ENCODE measurements at places on chromosomes 3 and 15.

DNA sequence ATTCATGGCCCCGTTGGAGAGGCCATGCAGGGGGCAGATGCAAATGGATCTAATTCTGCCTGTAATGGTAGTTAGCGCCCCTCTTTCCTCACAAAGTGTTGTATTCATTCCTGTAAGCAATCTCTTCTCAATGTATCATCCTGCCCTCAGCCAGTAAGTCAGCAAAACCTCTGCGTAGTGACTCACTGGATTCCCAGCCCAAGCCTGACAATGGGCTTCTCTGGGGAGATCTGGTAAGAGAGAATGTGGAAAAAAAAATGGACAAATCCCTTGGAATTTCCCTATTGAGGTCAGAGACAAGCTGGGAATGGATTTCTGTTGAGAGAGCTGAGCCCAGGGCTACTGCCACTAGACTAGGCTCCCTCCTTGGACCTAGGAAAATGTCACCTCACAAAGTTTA lies 25.4 kb downstream of the ADPGK start:
- no peak for DNase-seq

- DNase-seq = no peak
These were observed 18.2 kb upstream of the ITGA11 start for GRCh38 chr15:68450192-68450591.

DNA sequence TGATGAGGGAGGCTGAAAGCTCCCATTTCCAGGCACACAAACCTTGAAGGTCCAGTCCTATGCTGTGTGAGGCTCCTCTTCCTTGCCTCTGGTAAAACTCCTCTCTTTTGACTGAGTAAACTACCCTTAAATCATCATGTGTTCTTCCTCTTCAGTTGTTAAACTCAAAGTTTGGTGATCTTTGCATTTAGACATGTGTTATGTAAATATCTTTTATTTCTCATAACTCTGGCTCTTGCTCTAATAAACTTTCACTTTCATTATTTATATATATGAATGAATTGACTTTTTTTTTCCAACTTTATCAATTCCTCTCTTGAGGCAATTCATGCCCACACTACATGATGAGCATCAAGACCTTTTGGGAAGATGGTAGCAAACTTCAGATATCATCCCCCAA lies 26.6 kb downstream of the SUCNR1 start:
- no peak for DNase-seq

- no peak for DNase-seq
These were observed 509.6 kb downstream of the IGSF11 start for GRCh38 chr3:118525077-118525476.

DNA sequence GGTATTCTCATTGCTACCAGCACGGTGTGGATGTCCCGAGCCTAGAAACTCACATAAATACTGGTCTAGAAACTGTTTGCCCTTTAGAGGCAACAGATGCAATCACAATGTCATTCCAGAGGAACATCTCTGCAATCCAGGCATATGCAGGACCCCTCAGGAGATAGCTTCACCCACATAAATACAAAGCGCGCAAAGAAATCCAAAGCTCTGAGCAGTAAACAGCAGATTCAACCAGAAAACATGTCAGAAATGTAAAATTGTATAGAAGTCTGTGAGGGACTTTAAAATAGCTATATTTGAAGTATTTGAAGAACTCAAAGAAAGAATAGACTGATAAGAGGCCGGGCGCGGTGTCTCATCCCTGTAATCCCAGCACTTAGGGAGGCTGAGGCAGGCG lies 291.7 kb downstream of the FAM43A start:
- DNase-seq = no peak

DNA sequence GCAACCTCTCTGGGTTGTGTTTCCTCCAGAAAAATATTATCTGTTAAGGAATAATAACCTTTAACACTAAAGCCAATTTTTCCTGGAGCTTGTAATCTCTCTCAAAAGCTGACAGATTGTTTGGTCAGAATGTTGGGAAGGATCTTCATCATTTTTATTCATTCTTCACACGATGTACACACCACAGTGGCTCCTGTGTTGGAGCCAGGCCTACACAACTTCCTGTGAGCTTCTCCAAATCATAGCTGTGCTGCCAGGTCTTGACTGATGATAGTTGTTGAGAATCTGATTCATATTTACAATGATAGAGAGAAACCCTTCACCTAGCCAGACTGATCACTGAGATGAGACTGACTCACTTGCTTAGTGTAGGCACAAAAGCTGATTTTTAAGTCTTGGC lies 151.0 kb upstream of the ROBO2 start:
- no peak for DNase-seq

GRCh38 chr3:65597226-65597951 lies 441.3 kb downstream of the MAGI1 start:
- DNase-seq = no peak

GRCh38 chr3:133644768-133645167 lies 17.0 kb downstream of the TOPBP1 start:
- no peak for DNase-seq

DNA sequence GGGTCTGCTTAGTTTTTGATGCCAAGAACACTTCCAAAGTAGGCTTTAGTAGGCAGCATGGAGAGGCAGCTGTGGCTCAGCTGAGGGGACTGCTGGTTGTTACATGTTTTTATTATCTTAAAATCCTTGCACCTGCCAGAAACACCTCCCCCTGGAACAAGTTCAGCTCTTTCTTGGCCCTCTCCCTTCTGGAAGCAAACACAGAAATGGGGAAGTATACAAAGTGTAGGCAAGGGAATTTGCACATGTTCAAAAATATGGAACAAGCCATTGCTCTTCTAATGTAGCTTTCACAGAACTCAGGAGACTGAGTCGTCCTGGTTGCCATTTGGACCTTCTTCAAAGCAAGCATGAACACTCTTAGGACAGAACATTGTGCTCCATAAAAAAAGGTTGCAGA lies 169.1 kb upstream of the SEMA6D start:
- no peak for DNase-seq

GRCh38 chr3:165181556-165181955 lies 14.6 kb downstream of the SLITRK3 start:
- no peak for DNase-seq

DNA sequence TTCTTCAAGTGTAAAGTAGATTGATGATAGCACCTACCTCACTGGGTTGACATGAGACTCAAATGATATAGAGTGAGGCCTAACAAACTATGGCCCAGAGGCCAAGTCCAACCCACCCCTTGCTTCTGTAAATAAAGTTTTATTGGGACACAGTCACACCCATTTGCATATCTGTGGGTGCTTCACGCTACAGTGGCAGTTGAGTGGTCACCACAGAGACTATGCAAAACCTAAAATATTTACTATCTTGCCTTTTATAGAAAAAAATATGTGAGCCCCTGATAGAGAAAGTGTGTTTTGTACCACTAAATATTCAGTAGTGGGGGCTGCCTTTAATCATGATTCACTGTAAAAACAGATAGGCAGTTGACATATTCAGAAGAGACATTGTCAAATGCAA lies 38.0 kb downstream of the ACAN start:
- no peak for DNase-seq

DNA sequence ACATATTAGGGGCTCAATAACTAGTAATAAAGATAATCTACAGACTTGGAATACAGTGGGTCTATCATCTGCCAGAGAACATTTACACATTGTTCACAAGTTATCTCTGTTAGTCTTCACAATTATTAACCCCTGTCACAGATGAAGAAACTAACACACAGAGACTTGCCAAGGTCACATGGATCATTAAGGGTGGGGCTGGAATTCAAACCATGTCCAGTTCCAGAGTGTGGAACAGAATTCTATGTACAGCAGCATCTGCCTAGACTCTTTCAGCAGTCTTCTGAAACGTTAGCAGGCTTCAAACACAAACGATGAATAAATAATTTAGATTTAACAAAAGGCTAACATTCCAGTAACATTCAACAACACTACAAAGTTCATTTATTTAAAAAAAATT lies 673.9 kb upstream of the NR2F2 start:
- DNase-seq = no peak

DNA sequence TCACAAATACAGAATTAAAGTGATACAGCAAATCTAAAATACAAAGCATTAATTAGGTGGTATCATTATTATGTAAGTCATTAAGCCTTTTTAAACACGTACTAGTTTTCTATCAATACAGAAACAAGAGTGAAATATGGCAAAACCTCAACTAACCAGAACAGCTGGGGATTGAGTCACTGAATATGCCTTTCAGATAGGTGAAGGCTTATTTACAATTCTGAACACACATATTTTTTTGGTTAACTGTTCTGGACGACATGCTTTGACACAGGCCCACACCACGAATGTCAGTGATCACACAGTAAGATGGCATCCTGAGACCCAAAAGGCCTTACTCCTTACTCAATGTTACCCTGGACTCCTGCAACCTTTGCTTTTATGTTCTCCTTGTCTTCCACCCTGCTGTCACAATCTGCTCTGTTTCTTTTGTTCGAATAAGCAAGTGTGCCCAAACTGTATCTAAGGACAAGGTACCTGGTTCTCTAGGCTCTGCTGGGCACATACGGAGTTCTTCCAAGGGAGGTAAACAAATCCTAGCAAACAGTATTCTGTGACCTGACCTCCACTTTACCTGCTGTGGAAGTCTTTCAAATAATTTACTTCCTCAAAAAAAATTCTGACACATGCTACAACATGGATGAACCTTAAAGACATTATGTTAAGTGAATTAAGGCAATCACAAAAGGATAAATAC lies 7.0 kb downstream of the SFMBT1 start:
- DNase-seq = no peak

DNA sequence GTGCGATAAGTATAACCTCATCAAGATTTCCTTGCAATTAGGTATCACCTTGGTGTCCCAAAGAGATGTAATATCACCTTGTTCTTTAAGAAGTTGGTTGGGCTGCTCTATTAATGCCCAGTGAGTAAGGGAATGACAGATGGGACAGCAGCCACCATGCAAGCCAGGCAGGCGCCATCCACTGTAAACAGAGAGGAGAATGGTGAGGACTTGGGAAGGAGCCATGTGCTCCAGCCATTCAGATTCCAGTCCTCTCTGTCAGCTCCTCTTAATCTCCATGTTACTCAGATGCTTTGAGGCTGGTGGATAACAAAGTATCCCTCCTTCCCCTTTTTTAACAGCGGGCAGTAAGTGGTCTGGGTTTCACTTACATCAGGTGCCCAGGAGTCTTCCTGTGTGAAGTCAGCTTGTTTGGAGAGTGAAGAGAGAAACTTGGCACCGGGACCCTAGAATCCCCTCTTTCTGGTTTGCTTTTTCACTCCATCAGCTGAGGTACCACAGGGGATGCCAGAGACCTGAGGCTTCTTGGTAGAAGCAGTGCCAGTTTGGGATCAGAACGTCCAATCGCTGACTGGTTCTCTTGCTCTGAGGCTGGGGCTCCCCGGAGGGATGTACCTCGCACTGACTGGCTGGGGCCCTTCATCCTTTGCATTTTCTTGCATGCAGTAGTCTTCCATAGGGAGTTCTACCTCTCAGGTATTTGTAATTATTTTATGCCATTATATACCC lies 29.5 kb downstream of the SLCO3A1 start:
- no peak for DNase-seq

DNA sequence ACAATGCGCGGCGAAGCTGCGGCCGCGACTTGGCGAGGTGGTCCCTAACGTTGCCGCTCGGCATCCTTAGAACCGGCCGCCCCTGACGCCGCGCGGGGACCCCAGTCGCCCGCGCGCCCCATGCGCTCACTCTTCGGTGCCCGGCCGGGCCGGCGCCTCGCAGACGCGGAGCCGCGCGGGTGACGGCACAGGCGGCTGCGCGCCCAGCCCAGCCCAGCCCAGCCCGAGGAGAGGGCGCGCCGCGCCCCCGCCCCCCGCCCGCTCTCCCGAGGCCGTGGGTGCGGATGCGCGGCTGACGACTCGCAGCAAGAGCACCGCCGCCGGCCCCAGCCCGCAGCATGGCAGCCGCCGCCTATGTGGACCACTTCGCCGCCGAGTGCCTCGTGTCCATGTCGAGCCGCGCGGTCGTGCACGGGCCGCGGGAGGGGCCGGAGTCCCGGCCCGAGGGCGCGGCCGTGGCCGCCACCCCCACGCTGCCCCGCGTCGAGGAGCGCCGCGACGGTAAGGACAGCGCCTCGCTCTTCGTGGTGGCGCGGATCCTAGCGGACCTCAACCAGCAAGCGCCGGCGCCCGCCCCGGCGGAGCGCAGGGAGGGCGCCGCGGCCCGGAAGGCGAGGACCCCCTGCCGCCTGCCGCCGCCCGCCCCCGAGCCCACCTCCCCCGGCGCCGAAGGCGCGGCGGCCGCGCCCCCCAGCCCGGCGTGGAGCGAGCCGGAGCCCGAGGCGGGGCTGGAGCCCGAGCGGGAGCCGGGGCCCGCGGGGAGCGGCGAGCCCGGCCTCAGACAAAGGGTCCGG lies 437 bp downstream of the KLF13 start:
- DNase-seq = no peak

DNA sequence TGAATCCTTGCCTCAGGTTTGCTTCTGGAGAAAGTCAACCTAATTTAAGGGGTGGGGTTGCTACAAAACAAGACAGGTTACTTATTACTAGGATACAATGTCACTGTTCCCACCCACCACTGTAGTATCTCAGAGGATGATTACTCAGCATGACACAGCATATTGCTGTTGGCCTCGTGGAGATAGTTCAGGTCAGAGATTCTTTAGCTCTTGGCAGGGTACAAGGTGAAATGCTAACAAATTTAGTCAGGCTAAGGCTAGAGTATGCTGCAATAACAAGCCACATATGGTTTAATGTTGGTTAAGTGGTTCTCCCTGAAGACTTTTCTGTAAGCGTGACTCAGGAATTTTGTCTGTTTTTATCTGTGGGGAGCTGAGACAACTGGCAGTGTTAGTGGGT lies 161.8 kb downstream of the EDEM1 start:
- DNase-seq = no peak

- no peak for DNase-seq
These were observed 93.1 kb upstream of the SAMMSON start for GRCh38 chr3:69906351-69906966.

DNA sequence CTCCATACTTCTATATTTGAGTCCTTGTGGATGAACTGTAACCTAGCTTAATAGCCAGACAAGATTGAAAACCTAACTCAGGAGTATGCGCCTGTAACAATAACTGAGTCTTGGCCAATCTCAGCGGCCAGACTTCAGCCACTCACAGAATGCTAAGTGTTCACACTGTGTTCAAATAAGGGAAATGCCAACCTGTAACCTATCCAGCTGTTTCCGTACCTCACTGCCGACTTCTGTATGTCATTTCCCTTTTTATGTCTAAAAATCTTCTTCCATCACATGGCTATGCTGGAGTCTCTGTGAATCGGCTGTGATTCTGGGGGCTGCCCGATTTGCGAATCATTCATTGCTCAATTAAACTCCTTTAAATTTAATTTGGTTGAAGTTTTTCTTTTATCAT lies 169.2 kb downstream of the NFKBIZ start:
- no peak for DNase-seq

DNA sequence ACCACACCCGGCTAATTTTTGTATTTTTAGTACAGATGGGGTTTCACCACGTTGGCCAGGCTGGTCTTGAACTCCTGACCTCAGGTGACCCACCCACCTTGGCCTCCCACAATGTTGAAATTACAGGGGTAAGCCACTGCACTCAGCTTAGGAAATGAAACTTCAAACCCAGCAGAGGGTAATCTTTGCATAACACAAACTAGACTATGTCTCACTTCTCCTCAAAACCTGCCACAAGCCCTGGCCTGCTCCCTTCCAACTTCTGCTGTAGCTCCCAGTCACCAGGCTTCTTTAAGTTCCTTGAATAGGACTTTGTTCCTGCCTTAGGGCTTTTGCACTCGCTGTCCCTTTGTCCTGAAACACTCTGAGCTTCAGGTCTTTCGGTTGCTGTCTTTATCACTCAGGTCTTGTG lies 39.2 kb upstream of the SEMA4B start:
- no peak for DNase-seq
